ENCODE measurements at places on chromosomes 16 and 17.

GRCh38 chr17:17119533-17119932, 77.3 kb downstream of the MPRIP start:
- DNase-seq, result peak; percentile 42

- DNase-seq, result no peak
These were observed 444.6 kb downstream of the MAF start for GRCh38 chr16:79155904-79156303.

- DNase-seq, result no peak
These were observed 140.6 kb downstream of the RAB11FIP4 start for GRCh38 chr17:31532081-31532480.

DNA sequence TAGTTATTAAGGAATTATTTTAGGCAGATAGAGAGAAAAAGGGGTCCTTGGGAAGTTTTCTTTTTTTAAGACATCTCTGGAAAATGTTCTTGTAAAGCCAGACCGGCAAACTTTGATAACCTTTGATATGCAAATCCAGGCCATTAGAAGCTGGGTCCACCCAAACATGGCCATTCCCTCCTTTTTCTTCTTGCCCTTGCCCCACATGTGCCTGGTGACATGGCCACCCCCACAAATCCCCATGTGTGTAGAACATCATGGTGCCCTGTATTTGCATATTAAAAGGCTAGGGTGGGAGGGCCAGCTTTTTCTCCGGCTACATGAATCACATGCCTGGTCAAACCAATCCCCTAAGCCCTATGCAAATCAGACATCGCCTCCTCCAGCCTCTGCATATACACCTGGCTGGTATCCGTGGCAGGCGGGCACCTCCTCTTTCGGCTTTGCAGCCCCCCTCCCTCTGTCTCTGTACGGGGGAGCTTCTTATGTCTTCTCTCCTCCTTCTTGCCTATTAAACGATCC, 43.9 kb upstream of the LYRM9 start:
- DNase-seq, result no peak

DNA sequence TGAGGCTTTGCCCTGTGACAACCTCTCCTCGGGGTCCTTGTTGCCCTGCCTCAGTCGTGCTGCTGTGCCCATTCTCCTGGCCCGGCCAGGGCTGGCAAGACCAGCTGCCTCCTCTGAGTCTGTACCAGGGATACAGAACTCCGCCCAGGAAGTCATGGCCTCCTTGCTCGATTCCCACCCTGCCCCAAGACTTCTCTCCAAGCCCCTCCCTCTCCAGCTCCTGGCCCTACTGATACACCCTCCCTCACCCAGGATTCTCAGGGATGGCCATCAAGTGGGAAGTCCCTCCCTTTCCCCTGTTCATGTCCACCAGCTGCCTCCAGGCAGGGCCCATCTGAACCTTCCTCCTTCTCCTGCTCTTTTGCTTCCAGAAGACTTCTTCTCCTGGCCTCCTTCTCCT, 11.2 kb upstream of the TMEM208 start:
- no peak for DNase-seq

DNA sequence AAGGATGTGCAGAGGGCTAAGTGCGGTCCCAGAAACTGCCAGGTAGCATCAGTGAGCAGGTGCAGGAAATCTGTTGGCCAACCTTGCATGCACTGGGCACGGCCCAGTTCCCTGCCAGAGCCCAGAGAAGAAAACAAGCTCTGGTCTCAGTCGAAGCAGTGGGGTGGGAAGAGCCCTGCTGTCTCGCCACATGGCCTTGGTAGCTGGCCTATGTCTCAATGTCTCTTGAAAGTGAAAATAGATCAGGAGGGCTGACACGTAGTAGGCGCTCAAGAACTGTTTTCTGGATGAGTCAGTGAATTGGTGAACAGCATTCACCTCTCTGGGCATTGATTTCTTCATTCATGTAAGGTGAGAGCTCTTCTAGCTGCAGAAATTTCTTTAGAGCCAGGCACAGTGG, 90.4 kb downstream of the MARF1 start:
- DNase-seq, result no peak

GRCh38 chr16:74153773-74154172, 142.8 kb upstream of the PSMD7 start:
- DNase-seq, result no peak
